ENCODE measurements at places on chromosomes 6 and 20.

- DNase-seq: no peak
- no peaks in the 10 kb centered on the region for H3K36me3 ChIP-seq
- no peaks in the 10 kb centered on the region for H3K4me1 ChIP-seq
- peaks cover 12% of the 10 kb centered on the region for H3K27me3 ChIP-seq
- H3K4me3 ChIP-seq: no peak overlapping the region
These were observed 279.5 kb downstream of the CLIC5 start for GRCh38 chr6:45736134-45736533.

- DNase-seq: no peak
- H3K27ac ChIP-seq: no peak overlapping the region
- H3K36me3 ChIP-seq: no peaks in the 10 kb centered on the region
- no peak overlapping the region for H3K4me3 ChIP-seq
These were observed 76.5 kb upstream of the TOP1 start for GRCh38 chr20:40952136-40952535.

- H3K27ac ChIP-seq: no peak overlapping the region
- no peaks in the 10 kb centered on the region for H3K36me3 ChIP-seq
- DNase-seq: peak; percentile 76
- H3K27me3 ChIP-seq: no peaks in the 10 kb centered on the region
- H3K4me3 ChIP-seq: no peak overlapping the region
These were observed 671.4 kb downstream of the RFPL4B start for GRCh38 chr6:113018351-113019151.

GRCh38 chr6:364609-365540 lies 26.7 kb upstream of the IRF4 start:
- H3K36me3 ChIP-seq: no peaks in the 10 kb centered on the region
- no peak overlapping the region for H3K4me3 ChIP-seq
- no peak for DNase-seq
- H3K27ac ChIP-seq: no peak overlapping the region
- no peaks in the 10 kb centered on the region for H3K4me1 ChIP-seq

DNA sequence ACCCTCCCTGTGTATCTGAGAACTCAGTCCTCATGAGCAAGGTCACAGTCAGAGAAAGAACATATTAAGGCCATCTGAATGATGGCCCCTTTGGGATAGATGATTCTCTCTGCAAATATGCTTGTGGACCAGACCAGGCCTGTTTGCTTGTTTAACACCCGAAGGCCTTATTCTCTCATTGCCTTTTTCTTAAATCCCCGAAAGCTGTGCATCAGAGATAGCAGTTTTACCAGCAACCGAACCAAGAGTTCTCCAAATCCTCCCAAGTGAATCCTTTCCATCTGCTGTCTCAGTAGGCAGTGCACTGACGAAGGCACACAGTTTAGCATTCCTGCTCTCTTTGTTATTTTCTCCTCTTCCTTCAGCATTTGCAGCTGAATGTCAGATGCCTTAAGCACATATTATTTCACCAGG lies 79.8 kb downstream of the TRMT6 start:
- H3K4me1 ChIP-seq: no peaks in the 10 kb centered on the region
- no peak for DNase-seq
- no peaks in the 10 kb centered on the region for H3K27me3 ChIP-seq
- no peaks in the 10 kb centered on the region for H3K36me3 ChIP-seq

DNA sequence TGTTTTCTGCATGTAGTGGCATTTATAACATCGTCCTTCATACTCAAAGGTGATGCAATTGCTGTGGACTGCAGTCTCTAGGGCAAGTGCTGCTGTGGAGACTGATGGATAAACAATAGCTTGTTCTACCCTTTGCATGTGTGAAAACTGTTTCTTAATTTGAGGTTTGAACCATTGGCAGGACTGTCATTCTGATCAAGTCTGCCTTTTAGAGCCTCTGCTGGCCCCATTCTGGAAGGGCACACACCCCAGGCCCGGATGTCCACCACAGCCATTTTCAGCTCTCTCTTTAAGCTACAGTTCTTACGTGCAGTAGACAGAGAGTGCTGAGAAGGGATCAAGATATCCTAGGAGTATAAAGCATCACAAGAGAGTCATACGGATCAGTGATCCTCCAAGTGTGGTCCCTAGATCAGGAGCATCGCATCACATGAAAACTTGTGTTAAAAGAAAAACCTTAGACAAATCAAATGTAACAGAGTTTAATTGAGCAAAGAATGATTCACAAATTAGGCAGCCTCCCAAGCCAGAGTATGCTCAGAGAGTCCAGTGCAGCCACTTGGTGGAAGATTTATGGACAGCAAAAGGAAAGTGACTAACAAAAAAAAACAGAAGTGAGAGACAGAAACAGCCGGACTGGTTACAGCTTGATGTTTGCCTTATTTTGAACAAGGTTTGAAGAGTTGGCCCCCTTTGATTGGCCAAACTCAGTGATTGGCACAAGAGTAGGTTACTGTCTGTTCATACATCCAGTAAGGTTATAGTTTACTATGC lies 52.0 kb downstream of the FRK start:
- H3K4me1 ChIP-seq: peaks cover 2% of the 10 kb centered on the region
- H3K27me3 ChIP-seq: no peaks in the 10 kb centered on the region
- peak; percentile 74 for DNase-seq
- H3K36me3 ChIP-seq: no peaks in the 10 kb centered on the region
- peak overlapping the region; percentile 52 for H3K27ac ChIP-seq
- peak overlapping the region; percentile 2 for H3K4me3 ChIP-seq

GRCh38 chr6:97460394-97461080 lies 177.5 kb upstream of the MMS22L start:
- peak; percentile 7 for DNase-seq
- no peak overlapping the region for H3K4me3 ChIP-seq
- H3K27ac ChIP-seq: no peak overlapping the region

Data from fibroblast of lung (primary cell).